ENCODE measurements at places on chromosomes 16 and 17. TPM values are rescaled to one million over a fixed set of nuclear protein-coding genes. Genes with fewer than 3 reads are reported as not detected.

PTGES3L gene
- total RNA-seq = 0.52 TPM

SPN gene
- not detected for total RNA-seq

NLRC3 gene
- total RNA-seq = not detected

KRTAP9-8 gene
- not detected for total RNA-seq

HSF5 gene
- total RNA-seq = not detected

KRTAP1-5 gene
- 10.1 TPM for total RNA-seq

CDH3 gene
- total RNA-seq = 6.2 TPM

HOXB13 gene
- total RNA-seq = not detected

KRTAP9-3 gene
- total RNA-seq = not detected

C16orf95 gene
- total RNA-seq = not detected

CDC27 gene
- total RNA-seq = 46.6 TPM

HOXB5 gene
- total RNA-seq = 18.9 TPM
